ENCODE measurements at places on chromosomes 11 and 22.
A peak's percentile ranks its signal among the peaks of the same experiment; 100 is the strongest.

DNA sequence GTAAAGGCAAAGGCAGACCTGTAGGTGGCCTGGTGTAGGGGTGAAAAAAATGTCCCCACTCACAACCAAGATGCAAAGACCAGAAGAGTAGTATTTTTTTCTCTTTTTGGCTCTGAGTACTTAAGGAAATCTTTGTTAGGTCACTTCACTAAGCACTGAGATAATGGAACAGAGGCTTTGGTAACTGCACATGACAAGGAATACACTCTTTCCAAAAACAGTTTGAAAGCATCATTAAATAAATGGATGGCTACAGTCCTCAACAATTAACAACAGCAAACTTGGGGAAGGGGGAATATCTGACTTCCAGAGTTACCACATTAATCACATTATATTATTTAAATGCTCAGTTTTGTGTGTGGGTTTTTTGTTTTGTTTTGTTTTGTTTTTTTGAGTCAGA is 26.9 kb upstream of the PGM2L1 start:
- DNase-seq, result no peak

- no peak for DNase-seq
Measured at GRCh38 chr11:14882196-14882595, 9.8 kb downstream of the CYP2R1 start.

DNA sequence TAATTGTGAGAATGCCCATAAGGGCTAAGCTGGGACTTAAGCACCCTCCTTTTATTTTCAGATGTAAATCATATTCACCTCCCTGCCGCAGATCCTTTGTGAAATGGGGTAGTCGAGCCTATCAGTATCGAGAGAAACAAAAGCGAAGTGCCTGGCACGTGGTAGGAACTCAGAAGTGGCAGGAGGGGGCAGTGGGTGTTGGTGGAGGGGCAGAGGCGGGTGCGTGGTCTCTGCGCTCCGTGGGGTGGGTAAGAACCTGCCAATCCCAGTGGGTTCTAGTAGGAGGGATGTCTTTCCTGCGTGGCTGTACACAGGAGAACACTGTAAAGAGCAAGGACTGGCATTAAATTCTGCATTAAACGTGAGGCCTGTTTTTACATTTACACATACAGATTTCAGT is 21.8 kb upstream of the PARVB start:
- no peak for DNase-seq

DNA sequence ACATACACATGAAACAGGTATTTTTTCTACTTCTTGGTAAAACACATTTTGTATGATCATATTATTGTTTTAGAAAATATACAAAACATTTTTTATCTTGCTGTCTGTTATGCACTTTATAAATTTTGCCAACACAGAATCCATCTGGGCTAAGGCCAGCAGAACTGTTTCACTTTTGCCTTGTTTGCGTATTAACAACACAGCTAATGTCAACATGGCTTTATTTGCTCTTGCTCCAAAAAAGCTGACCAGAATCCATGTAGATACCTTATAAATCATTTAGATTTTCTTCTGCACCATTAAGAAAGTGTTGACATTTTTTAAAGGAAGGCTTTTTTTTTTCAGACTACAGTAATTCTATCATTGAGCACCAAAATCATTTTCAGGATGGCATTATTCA is 58.1 kb upstream of the PGR start:
- no peak for DNase-seq

DNA sequence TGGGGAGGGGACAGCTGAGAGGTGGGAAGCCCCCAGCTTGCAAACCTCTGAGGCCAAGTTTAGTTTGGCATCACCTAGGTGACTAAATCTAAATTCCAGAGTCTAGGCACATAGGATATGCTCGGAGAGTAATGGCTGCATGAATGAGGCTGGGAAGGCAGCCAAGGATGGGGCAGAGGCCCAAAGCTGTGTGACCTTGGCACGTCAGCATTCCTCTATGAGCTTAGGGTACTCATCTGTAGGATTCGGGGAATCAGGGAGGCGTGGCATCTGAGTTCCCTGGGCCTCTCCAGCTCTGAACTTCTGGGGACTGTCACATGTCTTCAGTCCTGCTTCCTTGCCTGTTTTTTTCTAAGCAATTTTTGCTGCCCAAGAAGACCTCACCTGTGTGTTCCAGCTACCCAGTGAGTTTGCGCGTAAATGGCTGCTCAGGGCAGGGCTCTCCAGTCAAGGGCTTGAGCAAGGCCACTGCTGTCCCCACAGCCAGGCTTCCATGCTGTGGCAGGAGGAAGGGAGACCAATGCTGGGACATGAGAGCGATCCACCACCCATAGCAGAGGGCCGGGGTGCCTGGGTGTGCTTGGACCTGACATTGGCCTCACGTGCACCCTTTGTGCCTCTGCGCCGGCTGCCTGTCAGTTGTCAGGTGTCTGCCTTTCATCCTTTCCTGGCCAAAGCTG is 13.9 kb downstream of the DAGLA start:
- no peak for DNase-seq

GRCh38 chr22:20089977-20090729 is 10.1 kb downstream of the DGCR8 start:
- DNase-seq, result no peak

- DNase-seq, result no peak
Measured at GRCh38 chr11:66015936-66016792, 4.4 kb downstream of the CST6 start.

DNA sequence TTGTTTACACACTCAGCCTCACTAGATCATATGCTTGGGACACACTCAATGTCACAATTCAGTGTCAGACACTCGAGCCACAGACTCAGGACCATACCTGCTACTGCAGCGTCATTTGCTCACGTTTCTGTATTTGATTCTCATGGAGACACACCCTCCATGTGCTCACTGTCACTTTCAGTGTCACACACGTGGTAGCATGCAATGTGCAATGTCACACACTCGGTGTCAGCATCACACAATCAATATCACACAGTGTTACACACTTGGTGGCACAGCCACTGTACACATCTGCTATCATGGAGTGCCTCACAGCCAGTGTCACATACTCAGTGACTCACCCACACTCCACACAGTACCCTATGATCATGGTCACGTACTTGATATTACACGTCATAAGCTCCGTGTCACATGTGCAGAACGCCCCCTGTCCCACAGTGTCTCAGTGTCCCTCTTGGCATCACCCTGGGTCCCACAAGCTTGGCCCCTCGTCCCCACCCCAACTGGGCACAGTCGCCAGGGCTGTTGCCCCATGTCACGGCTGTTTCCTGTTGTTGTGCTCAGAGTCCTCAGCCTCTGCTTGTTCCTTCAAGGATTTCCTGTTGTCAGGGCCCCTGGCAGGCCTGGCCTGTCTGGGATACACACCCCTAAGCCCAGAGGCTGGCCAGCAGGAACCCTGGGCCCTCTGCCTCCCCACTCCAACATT is 49.6 kb downstream of the PDE2A start:
- no peak for DNase-seq

DNA sequence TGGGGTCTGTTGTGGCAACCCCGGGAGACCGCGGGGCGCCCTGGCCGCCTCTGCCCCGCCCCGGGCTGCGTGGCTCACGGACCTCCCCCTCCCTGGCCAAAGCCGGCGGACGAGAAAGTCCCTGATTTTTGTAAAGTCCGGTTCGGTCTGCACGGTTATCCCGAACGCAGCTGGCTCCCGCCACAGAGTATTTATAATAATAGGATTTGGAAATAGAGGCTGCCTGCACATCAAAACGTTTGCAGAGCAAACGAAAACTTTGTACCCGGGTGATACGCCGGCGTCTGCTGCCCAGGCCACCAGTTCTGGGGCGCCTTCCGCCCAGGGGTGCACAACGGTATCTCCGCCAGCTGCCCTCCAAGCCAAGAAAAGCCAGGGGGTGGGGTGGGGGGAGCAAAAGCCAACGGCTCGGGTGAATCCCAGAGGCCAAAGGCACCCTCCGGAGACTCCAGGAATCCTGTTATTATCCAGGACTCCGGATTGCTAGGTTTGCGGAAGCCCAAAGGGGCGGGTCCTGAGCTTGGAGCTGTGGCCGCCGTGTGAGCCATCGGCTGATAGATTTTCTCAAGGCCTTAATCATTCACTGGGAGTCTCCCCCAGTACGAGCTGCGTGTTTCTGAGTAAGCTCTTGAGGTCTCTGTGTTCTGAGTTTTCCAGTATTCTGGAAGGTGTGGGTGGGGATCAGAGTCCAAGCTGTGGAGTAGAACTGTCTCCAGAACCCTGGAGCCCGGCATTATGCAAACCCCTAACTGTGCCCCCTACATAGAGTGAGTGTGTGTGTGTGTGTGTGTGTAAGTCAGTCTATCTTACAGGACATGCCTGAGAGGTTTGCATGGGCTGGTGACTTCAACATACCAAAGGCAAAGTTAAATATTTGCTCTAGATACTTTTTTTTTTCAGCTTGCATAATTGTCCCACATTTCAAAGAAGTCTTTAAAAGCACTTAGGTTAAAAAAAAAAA is 673 bp upstream of the SHANK2 start:
- no peak for DNase-seq

DNA sequence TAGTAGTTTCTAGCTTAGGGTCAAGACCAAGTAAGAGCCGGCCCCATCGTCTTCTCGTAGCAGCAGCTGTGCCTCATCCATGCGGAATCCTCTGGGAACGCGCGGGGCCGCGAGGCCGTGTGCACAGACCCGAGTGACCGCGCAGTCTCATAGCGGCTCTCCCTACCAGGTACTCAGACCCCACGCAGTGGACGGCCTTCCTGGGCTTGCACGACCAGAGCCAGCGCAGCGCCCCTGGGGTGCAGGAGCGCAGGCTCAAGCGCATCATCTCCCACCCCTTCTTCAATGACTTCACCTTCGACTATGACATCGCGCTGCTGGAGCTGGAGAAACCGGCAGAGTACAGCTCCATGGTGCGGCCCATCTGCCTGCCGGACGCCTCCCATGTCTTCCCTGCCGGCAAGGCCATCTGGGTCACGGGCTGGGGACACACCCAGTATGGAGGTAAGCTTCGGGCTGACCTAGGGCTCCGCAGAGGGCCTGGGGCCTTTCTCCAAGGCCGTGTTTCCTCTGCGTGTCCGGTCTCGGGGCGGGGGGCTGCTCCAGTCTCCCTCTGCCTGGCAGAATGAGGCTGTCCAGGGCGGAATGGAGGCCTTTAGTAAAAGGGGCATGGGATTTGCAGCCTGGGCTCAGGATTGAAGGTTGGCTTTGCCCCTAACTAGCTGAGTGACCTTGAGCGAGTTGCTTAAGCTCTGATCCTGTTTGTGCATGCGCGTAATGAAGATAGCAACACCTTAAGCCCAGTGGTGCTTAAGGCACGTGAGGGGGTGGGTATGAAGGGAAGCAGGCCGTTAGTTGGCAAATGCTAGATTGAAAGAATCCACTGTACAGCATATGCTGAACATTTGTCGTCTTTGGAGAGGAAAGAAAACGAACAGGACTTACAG is 48.9 kb downstream of the ST14 start:
- DNase-seq, result no peak

DNA sequence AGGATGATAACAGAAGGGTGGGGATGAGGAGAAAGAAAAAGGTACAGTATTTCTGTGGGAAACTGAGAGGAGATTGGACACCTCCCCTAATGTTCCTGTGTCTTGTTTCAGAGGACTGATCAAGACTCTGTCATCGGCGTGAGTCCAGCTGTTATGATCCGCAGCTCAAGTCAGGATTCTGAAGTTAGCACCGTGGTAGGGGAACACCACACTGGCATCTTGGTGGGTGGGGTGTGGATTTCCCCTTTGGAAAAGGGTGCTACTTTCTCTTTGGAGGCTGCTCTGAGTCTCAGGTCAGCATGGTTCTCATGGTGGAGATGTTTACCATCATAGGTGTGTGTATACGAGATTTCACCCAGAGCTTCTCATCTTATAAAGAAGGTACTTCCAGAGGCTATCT is 25.5 kb downstream of the MADD start:
- DNase-seq, result no peak

GRCh38 chr11:73528013-73528412 is 69.9 kb downstream of the FAM168A start:
- no peak for DNase-seq

- no peak for DNase-seq
Measured at GRCh38 chr22:29030618-29031226, 30.9 kb downstream of the C22orf31 start.

DNA sequence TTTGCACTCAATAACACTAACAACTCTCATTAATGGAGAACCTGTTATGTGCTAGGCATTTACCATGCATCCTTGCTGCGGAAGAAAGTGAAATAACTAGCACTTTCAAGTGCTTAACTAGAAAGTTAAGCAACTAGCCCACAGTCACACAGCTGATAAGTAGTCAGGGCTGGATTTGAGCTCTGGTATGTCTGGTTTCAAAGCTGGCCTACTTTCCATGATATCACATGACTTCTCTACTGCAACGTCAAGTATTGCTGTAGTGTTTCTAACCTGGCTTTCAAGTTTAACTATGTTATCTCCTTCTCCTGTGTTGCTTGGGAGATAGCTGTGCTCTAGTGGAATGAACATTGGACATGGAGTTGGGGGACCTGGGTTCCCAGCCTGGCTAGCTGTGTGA is 12.1 kb downstream of the SLC15A3 start:
- DNase-seq, result no peak

DNA sequence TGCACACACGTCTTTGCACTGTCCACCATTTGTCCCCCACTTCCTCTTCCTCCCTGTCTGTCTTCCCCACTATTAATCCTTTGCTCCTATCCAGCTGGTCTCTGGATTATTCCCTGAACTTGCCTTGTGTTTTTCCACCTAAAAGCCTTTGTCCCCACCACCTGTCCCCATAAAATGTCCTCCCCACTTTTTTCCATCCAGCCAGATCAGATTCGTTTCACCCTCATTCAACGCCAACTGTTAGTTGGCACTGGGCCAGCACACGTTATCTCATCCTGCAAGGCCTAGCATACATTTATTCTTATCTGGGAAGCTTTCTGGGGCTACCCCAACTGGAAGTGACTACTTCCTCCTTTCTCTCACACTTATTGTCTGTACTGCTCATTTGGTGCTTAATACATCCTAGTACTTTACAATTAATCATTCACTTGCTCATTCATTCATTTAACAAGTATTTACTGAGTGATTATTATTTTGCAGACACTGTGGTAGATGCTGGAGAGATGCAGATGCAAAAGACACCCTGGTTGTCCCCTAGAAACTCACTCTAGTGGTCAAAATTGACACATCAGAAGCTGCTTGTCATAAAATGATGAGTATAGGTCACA is 96.2 kb downstream of the RASSF10 start:
- peak; percentile 40 for DNase-seq

DNA sequence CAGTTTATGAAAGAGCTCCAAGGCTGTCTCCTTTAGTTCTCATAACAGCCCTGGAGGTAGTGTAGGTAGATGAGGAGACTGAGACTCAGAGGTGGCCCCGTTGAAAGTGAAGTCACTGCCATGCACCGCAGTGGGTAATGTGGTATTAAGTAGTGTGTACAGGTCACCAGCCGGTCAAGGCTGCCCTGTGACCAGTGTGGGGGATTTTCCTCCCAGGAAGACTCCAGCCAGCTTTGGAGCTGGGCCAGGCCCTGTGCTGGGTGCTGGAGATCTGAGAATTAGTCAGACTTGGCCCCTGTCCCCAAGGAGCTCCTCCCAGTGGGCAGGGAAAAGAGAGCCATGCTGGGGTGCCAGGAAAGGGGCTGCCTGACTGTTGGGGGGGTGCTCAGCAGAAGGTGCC is 5.3 kb downstream of the OMP start:
- no peak for DNase-seq

- DNase-seq, result no peak
Measured at GRCh38 chr22:47374901-47375575, 612.6 kb downstream of the TBC1D22A start.

- DNase-seq, result no peak
Measured at GRCh38 chr22:46443850-46444389, 93.5 kb downstream of the CELSR1 start.

GRCh38 chr22:24727218-24727851 is 47.2 kb downstream of the PIWIL3 start:
- peak; percentile 10 for DNase-seq

- no peak for DNase-seq
Measured at GRCh38 chr11:36191941-36192340, 97.3 kb downstream of the COMMD9 start.

Data from Jurkat, Clone E6-1 (cell line).